ENCODE measurements at places on chromosomes 13 and 19.
A peak's percentile ranks its signal among the peaks of the same experiment; 100 is the strongest.

DNA sequence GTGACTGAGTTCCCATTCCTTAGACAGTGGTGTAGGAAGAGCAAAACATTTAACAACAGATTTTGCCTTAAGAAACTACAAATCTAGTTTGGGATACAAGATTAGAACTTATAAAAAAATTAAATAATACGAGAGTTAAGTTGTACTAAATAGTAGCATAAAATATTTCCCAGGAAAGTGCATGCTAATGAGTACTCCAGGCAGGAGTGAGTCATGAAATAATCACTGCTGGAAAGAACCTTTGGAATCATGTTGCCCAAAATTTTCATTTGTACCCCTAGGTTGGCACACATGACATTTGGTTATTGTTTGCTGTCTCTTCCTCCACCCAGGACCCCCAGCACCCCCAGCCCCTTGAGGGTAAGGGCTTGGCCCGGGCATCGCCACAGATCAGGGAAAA lies 26.3 kb upstream of the KL start:
- H3K4me1 ChIP-seq: no peaks in the 10 kb centered on the region
- DNase-seq: no peak
- H3K4me3 ChIP-seq: no peak overlapping the region
- H3K27me3 ChIP-seq: no peaks in the 10 kb centered on the region

DNA sequence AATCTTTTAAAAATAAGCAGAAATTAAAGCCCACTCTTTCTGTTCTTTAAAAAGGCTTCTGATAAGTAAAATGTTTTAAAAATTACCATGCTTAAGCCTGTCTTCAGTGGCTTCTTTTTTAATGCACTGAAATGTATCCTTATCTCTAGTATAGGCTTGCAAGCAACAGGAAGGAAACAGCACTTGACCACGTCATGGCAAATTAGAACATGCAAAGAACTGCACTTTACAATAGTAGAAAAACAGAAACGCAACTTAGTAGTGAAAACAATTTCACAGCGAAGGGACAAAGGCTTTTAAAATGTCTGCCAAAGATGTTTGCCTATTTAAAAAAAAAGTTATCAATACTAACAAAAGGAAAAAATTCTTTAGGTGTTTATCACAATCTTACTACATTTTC lies 36.3 kb downstream of the ELF1 start:
- DNase-seq: peak; percentile 33
- H3K36me3 ChIP-seq: no peaks in the 10 kb centered on the region
- peaks cover 30% of the 10 kb centered on the region for H3K4me1 ChIP-seq
- H3K4me3 ChIP-seq: no peak overlapping the region
- peak overlapping the region; percentile 98 for H3K27ac ChIP-seq

DNA sequence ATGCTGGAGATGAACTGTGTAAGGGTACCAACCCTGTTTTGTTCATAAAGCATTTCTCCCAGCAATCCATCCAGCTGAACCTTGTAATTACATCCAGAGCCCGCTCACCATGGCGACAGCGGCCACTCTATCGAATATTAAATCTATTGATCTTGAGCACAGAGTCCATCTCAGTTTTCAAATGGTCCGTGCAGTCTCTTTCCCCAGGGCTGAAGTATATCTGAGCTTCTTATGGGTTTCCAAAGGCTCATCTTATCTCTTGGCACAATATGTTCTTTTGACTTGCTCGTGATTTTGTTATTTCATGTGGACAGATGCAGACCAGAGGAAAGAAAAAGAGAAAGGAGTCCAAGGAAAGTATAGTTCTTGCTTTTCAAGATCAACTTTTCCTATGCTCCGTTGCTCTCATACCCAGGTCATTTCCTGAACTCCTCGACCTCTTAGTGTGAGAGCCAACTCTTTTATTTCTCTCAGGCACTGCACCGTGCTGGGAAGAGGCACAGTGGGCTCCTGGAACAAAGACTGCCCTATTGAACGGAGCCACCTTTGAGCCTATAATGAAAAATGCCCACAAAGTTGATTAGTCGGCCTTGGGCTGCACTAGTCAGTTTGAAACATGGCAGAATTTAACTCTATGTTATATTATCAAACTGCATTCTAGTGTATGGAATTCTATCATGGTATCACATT lies 66.7 kb downstream of the RFC3 start:
- H3K4me1 ChIP-seq: no peaks in the 10 kb centered on the region
- H3K36me3 ChIP-seq: no peaks in the 10 kb centered on the region
- no peaks in the 10 kb centered on the region for H3K27me3 ChIP-seq
- H3K4me3 ChIP-seq: no peak overlapping the region
- no peak for DNase-seq

GRCh38 chr19:48858984-48859710 lies 9.3 kb downstream of the PLEKHA4 start:
- no peak overlapping the region for H3K4me3 ChIP-seq
- DNase-seq: no peak
- H3K4me1 ChIP-seq: no peaks in the 10 kb centered on the region
- H3K27ac ChIP-seq: no peak overlapping the region
- H3K27me3 ChIP-seq: no peaks in the 10 kb centered on the region
- H3K36me3 ChIP-seq: no peaks in the 10 kb centered on the region

All from endothelial cell (in vitro differentiated cells).